ENCODE measurements at places on chromosomes 7 and 10.

DNA sequence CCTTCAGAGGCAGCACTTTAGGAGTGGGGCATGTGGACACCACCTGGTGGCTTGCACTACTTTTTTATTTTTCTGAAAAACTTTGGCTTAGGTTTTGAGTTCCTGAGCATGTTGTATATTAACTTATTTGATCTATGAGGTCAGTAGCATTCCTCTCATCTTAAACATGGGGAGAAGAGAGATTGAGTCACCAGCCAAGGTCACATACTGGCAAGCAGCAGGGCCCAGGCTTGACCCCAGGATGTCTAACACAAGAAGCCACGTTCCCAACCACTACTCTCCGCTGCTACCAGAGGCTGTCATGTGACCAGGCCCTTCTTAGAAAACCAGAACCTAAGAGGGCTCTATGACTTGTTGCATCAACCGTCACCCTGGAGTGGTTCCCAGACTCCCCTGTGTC is 210.3 kb upstream of the GPR26 start:
- DNase-seq = no peak

GRCh38 chr10:106741006-106741530 is 423.4 kb downstream of the SORCS1 start:
- no peak for DNase-seq

GRCh38 chr10:86969421-86970041 is 1.2 kb downstream of the ADIRF start:
- peak; percentile 50 for DNase-seq

GRCh38 chr7:129670656-129671055 is 59.1 kb downstream of the NRF1 start:
- no peak for DNase-seq

DNA sequence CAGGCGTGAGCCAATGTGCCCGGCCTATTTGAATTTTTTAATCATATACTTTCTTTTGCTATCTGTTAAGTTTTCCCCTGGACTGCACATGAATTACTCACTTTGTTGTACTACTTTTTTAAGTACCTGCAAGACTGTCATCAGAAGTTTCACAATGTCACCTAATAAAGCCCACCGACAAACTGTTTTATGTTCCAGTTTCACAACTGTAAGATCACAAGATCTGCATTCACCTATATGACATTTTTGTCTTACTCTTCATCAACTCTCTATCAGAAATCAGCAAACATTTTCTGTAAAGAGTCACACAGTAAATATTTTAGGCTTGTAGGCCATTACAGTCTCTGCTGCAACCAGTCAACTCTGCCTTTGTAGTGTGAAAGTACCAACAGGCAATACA is 88.5 kb downstream of the ZNF33B start:
- DNase-seq = no peak

GRCh38 chr10:107647462-107647861 is 483.0 kb upstream of the SORCS1 start:
- DNase-seq = no peak

All from AG08395 (cell line).